Right kidney (tissue), 9 donors: ENCODE measurements at places on chromosomes 3 and 15.
A peak's percentile ranks its signal among the peaks of the same experiment; 100 is the strongest.

DNA sequence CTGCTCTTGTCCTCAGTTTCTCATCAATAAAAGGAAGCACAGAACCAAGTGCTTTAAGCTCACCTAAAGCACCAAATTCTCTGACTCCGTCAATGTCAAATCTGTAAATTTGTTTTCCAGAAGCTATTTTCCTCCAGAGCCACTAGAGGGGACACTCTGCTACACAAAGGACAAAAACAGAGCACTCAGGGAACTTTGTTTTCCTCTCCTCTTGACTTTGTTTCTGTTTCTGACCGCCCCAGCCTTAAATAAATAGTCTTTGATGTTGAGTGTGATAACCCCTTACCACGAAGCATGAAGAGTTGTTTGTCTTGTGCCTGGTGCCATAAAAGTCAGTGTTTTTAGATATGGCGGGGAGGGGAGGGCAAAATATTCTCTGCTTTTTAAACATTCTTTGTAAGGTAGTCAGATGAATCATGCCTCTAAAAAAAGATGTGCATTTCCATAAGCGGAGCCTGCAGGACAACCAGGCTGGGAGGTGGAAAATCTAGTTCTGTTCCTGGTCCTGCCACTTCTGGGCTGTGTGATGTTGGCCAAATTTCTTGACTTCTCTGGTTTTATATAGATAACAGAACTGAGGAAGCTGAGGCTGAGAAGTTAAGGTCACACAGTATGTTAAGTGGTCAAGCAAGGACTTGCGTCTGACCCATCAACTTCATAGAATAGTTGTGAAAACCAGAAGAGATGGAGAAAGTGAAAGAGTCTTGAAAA lies 7.3 kb upstream of the ZBTB38 start:
- peak; percentile 49 for DNase-seq

DNA sequence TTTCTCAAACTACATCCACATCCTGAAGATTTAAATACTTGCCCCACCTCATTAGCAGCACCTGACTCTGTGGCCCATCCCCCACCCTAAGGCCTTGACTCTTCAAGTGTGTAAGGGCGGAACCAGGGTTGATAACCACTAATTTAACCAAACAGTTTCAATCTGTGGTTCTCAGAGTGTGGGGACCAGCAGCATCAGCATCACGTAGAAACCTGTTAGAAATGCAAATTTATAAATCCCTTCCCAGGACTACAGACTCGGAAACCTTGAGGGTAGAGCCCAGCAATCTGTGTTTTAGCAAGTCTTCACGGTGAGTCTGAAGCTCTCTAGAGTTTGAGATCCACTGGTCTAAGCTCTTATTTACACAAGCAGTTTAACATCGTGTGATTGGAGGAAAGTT lies 12.4 kb downstream of the GNB4 start:
- no peak for DNase-seq

DNA sequence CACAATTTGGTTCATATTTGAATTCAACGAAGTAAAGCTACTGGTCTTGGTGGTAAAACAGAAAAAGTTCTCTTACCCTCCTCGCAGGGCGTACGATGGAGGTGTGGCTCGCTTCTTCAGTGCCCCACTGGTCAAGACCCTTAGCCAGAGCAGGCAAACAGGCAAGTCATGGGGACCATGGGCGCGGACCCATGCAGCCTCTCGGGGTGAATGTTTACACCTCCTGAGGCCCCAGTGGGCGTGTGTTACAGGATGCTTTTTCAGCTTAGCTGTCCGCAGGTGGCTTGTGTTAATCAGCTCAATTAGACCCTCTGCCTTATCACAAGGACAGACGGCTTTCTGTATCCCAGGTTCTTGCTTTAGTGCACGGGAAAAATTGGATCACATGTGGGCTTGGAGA lies 991.8 kb downstream of the GBE1 start:
- DNase-seq: no peak

DNA sequence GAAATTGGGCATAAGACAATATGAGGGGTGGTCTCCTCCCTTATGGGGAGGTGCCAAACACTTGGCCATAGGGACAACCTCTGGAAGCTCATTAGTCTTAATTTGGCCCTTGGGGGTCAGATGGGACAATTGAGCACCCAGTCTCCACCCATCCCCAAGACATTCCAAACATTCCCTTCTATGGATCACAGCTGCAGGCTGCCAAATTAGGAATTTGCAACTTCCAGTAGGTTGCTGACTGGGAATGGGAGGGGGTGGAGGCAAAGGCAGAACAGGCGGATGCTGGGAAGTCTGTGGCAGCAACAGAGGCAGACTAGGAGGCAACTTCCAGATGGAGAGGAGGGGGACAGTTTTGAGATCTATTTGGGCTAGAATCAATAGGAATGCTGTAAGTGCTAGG lies 1.4 kb upstream of the PDHB start:
- no peak for DNase-seq

GRCh38 chr3:11914041-11914440 lies 67.4 kb upstream of the TAMM41 start:
- no peak for DNase-seq

DNA sequence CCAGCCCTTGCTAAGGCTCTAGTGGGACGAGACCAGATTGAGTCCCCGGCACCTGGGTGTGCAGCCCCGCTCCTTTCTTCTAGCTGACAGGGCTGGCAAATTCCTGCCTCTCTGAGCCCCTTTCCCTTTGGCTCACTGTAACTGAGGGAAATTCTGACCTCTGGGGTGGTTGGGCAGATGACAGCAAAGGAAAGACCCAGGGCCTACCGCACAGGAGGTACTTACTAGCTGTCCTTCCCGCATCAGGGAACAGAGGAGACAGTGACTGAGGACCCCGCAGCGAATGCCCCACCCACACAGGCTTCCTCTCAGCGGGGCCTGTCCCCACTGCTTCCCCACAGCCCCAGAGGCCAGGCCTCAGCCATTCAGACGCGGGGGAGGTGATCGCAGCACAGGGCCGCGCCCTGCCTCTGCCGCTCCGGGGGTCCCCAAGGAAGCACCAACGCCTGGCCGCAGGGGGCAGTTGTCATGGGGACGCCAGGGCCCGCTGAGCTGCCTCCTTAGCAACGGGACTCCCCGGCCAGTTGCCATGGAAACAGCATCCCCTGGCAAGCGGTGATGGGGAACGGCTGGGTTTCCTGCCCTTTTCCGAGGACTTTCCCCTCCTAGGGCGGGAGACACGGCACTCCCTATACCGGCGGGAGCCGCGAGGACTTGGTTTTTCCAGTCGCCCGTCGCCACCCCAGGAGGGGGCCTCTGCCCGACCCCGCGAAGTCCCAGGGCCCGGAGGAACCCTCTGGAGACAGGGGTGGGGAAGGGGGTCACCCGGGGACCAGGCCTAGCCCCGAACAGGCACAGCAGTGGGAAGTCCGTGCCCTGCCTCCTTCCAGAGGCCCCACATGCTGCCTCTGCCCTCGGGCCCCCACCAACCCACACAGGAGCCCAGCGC lies 50.1 kb downstream of the HCN4 start:
- DNase-seq: peak; percentile 35
